ENCODE measurements at places on chromosomes 16 and 17.

- DNase-seq = no peak
Measured at GRCh38 chr17:55533608-55534007, 22.4 kb upstream of the SMIM36 start.

- peak; percentile 58 for DNase-seq
Measured at GRCh38 chr17:68172461-68172954, 75.3 kb upstream of the AMZ2 start.

GRCh38 chr17:83081684-83082201 is 2.3 kb downstream of the METRNL start:
- DNase-seq = peak; percentile 26

- DNase-seq = no peak
Measured at GRCh38 chr16:59590845-59591244, 856.7 kb upstream of the GOT2 start.

DNA sequence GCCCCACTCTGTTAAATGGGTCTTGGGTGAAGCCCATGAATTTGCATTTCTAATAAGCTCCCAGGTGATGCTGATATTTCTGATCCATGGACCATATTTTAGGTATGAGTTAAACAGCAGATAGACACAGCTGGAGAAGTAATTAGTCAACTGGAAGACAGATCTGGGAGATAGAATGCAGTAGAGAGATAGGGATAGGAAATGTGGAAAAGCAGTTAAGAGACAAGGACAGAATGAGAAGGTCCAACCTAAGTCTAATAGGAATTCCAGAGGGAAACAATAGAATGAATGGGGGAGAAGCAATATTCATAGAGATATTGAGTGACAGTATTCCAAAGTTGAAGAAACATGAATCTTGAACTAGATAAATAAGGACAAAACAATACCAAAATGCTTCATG is 71.7 kb downstream of the GPRC5B start:
- DNase-seq = no peak

- DNase-seq = no peak
Measured at GRCh38 chr16:4046221-4046620, 70.0 kb downstream of the ADCY9 start.
